ENCODE measurements at places on chromosomes 7 and 10.

- no peak for DNase-seq
Measured at GRCh38 chr10:91210014-91210413, 10.4 kb upstream of the PCGF5 start.

DNA sequence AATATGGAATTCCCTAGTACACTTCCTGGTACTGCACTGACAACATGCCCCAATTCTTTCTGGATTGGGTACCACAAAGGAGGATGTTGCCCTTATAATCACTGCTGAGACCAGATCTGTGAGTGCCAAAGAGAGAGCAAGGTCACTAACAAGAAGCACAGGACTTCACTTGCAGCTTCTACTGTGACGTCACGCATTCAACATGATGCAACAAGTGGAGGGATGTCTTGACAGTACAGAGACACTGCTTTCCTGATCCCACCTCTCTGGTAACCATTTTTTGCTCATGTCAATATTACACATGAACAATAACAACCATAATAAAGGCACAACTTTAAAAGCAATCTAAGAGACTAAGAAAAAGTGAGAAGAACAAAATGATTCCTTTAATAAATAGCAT is 414.1 kb upstream of the LRRN3 start:
- no peak for DNase-seq

- no peak for DNase-seq
Measured at GRCh38 chr10:34426041-34426440, 389.1 kb downstream of the PARD3 start.

DNA sequence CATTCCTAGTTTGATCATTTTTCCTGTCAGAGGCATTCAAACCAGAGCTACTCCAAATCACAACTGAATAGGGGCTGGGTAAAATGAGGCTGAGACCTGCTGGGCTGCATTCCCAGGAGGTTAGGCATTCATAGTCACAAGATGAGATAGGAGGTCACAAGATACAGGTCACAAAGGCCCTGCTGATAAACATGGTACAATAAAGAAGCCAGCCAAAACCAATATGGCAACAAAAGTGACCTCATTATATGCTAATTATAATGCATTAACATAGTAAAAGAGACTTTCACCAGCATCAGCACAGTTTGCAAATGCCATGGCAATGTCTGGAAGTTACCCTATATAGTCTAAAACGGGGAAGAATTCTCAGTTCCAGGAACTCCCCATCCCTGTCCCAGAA is 37.3 kb downstream of the TWIST1 start:
- DNase-seq: no peak

GRCh38 chr7:107742678-107743566 is 1.0 kb upstream of the CBLL1 start:
- DNase-seq: no peak

DNA sequence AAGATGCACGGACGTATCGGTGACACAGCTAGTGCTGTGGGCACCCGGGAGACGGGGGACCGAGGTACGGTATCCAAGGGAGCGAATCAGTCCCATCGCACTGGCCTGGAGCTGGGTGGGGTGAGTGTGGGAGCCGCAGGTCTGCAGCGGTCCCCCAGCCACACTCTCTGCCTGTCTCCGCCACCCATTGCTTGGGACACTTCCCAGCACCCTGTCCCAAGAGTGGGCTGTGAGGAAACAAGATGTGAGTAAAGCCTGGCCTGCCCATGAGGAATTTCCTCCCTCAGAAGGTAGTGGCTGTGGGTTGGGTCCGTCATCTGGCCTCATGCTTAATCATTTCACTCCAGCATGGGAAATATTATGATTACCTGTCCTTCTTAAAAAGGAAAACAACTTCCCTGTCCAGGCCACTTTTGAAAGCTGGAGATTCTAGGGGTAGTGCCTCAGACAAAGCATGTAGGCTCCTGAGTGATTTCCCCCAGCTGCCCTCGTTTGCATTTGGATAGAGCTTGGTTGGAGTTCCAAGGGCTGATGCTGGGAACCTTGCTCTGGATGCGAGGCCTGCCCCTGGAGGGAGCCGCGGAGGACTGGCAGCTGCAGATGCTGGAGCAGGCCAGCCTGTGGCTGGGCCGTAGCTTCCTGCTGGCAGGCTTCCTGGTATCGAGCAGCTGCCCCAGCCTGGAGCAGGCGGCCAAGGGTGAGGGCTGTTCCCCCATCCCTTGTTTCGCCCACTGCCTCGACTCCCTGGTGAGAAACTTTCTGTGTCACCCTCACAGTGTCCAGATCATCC is 6.2 kb upstream of the ACTR3C start:
- no peak for DNase-seq

- DNase-seq: no peak
Measured at GRCh38 chr10:28853195-28853594, 175.9 kb downstream of the BAMBI start.

- DNase-seq: no peak
Measured at GRCh38 chr10:114388275-114388674, 16.0 kb downstream of the AFAP1L2 start.

DNA sequence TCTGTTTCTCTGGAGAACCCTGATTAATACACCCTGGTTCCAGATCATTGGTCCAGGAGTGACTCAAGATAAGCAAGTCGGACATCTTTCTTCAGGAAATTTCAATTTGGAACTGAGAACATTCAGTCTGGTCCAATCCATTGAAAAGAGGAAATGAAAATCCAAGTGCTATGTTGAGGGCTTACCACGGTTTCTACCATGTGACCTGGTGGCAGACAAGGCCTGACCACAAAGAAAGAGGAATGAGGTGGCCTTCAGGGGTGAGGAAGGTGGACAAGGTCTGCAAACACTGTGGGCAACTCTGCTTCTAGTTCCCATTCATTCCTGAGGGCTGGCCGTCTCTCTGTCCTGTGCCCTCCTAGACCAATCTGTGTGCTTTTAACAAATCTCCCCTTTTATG is 149.2 kb upstream of the GHITM start:
- no peak for DNase-seq

DNA sequence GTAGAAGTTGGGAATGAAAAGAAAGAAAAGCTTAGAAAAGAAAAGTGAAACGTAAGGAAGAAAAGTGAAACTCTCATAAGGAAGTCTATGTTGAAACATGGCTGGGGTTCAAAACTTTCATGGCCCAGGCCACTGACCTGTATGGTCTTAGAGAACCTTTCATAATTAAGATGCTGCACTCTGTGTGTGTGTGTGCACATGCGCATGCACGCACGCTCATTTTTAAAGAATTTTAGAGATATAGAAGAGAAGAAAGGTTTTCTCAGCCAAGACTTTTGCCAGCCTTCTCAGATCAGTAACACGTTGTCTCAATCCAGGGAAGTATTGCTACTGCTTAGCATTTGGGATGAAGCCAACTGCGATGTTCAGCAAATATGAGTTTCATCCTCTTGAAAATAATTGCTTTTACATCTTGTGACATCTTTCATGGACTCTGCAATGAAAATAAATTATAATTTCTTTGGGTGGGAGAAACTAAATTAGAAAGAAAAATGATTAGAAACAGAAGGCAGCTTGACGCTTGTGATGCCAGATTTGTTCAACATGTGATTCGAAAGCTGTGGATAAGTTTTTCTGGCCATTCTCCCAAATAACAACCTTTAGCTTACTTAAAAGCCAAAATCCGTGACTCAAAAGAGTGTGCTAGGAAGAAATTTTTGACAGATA is 16.2 kb upstream of the SLC26A4 start:
- DNase-seq: no peak

Measured in amniotic stem cell (primary cell).